GM12878 (cell line): ENCODE measurements at places on chromosomes 4 and X.

GRCh38 chr4:69092980-69093568 lies 3.2 kb upstream of the UGT2B7 start:
- no peak for DNase-seq

- no peak for DNase-seq
These were observed 983.4 kb upstream of the ADGRL3 start for GRCh38 chr4:60216752-60217151.

DNA sequence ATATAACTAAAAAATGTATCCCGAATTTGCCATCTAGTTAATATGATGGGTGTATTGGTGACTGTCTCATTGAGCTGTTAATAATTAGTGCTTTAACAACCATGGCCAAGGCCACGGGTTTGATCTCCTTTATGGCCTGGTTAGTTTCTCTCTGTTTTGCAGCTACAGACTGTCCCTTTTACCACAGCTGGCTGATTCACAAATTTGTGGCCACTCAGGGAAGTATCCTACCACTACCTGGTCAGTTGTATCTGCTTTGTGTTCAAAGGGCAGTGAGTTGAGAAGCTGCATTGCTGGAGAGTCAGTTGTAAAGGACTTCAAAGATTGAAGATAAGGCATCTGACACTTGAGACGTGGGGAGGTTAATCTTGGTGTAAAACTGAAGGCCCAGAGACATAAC lies 219.1 kb upstream of the BMP3 start:
- no peak for DNase-seq

DNA sequence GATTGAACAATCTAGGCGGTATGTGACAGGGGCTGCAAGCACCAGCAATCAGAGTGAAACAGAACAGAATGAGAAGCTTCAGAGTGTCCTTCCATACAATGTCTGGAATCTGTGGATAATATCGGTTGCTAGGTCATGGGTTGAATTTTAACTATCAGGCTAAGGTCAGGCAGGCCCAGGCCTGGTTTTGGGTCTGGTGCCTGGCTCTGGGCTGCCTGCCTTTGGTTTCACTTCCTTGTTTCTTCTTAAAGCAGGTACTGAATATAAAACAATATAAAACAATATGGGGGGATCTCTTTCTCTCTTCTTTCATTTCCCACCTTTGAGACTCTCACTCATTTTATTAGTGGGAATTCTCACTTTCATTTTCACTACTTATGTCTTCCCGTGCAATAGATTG lies 962.0 kb downstream of the CCSER1 start:
- no peak for DNase-seq

GRCh38 chr4:12723849-12724447 lies 760.2 kb downstream of the RAB28 start:
- DNase-seq, result no peak

DNA sequence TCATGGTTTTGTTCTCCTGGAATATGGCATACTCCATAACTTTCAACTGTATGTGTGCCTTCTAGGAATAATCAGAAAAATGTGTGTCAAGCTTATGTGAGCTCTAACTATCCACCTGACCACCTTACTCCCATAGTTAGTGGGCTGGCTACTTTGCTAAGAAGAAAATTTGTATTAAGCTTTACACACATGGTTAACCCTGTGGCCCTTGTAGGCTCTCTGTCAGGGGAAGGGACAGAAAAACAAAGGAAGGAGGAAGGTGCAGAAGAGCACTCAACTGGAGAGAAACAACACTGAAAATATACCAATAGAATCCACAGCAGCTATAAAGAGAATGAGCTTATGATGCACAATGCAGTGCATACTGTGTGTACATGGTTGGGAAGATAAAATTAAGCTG lies 84.6 kb downstream of the PPP3CA start:
- DNase-seq, result no peak

- no peak for DNase-seq
These were observed 69.9 kb downstream of the USP38 start for GRCh38 chr4:143254491-143255226.

DNA sequence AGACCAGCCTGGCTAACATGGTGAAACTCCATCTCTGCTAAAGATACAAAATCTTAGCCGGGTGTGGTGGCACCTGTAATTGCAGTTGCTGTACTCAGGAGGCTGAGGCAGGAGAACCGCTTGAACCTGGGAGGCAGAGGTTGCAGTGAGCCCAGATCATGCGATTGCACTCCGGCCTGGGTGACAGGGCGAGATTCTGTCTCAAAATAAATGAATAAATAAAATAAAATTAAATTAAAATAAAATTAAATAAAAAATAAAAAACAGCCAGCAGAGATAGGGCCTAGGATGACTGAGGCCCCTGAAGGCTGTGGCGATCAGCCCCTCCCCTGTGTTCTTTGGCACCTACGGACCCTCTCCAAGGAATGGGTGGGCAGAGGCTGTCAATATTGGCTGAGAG lies 22.8 kb upstream of the IL3RA start:
- no peak for DNase-seq

GRCh38 chrX:76428243-76429130 lies 977 bp downstream of the MAGEE1 start:
- no peak for DNase-seq

- no peak for DNase-seq
These were observed 154.9 kb downstream of the FRMPD4 start for GRCh38 chrX:12292996-12293765.

DNA sequence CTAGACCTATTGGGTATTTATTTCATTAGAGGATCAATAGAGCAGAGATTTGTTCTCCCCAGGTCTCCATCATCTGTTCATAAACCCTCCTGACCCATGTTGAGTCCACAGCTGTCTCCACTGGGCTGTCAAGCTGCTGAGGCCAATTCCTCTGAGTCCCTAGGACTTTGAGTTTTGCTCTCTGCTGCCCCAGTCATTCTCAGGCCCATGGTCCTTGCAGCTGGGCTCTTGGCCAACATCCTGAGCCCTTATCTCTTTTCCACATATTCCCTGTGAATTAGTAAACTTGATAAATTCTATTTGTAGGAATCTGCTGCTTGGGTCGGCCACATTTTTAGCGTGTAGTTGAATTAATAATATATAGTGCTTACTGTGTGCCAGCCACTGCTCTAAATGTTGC lies 41.9 kb downstream of the FHL1 start:
- no peak for DNase-seq

DNA sequence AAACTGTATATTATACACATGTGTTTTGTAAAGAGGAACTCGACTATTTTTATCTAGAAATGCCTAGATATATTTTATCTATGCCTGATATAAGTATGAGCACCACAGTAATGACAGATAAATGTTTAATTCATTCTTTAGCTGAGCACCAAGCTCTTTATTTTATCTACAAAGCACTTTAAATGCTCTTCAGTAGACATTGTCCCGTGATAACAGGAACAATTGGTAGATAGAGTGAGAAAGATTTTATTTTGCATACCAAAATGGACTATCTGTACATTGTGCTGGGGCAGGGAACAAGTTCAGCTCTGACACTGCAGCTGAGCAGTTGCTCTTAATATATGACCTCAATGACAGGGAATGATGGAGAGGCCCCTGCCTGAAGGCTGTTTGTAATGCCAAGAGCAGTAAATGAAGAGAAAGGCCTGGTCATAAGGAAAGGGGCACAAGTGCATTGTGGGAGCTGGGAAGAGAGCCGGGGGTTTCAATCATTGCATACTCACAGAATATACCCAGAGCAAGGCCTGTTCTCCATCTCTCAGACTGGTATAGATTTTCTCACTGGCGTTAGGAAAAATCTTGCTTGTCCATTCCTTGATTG lies 57.3 kb downstream of the SEPTIN11 start:
- no peak for DNase-seq

DNA sequence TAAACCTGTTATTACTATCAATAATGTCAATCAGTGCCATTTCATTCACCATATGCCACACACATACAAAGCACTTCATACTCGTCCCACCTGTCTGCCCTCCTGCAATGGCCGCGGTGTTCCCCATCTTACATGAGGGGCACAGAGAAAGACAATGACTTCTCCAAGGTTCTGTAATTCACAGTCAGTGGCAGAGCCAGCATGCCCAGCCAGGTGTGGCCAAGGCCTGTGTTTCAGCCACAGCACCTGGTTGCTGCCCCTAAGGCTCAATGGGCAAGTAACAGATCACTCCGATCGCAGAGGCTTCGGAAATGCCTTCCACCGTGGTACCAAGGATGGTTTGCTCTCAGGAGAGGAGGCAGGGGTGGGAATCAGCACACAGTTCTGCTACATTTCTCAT lies 10.9 kb downstream of the AFAP1 start:
- DNase-seq, result no peak

DNA sequence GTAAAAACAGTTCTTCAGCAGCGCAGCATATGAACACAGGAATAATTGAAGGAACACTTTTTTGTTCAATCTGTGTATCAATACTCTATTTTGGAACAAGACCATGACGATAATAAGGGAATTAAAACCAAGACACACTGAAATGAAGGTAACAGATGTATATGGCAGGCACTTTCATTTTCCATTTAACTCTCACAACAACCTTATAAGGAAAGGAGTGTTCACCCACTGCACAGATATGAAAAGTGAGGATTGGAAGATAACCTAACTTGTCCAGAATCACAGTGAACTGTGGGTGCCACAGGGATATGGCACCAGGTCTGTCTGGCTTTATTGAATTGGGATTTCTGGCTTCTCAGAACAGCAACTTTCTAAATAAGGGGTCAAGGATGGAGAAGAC lies 153.3 kb downstream of the MID1IP1 start:
- DNase-seq, result no peak

DNA sequence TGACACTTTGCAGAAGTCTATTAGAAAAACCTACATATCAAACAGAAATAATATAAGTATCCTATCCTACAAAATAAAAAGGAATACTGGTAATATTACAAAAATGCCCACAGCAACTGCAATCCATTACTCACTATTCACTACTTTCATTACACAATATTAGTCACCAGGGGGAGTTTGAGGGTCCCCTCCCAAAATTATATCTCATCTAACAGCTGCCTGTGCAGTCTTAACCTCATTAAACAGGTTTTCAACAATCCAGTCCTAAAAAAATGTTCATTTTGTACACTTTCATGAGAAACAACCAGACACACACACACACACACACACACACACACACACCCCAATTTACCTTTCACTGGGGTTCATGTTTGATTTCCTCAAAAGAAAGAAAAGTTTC lies 2.9 kb downstream of the CLOCK start:
- no peak for DNase-seq

DNA sequence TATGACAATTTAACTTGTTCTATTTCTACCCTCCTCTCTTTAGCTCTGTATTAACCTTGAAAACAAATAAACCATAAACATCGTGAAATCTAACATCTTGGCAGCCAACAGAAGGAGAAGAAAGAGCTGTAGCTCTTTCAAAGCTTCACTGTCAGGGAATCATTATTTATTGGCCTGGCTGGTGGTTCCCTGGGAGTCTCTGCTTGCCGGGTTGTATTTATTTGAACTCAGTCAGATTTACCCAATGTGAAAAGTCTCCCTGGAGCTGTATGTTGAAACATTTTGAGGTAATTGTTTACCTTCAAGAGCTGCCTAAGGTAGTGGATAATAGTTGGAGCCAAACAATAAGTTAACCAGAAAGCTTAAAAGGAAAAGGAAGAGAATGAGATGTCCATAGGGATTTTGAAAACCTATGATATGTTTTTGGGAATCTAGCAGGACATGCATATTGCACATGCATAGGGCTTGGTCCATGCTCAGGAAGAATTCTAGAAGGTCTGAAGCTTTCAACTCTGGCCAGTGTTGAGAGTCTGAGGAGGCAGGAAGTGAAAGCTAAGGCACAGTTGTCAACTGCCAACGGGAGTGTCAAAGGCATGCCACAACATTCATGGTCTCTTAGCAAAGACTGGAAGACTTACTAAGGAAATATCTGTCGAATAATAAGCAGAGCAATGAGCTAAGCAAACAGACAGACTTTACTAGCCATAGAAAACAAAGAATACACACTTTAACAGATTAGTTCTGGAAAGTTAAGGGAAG lies 621.6 kb downstream of the PCDH7 start:
- DNase-seq, result no peak

DNA sequence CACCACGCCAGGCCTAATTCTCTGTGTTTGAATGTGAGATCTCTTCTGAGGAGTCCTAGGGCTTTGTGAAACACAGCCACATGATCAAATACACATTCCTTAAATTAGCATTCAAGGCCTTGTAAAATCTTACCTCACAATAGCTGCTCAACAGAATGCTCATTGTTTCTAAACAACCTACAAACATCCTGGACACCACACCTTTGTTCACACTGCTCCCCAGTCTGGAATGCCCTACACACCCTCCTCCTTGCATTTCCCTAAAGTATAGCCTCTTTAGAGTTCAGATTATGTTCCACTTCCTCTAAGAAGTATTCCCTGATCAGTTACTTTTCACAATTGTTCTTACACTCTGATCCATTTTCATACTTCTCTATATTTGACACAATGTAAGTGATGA lies 110.6 kb downstream of the AGTR2 start:
- no peak for DNase-seq

GRCh38 chr4:26355392-26356052 lies 34.7 kb downstream of the RBPJ start:
- DNase-seq, result no peak

DNA sequence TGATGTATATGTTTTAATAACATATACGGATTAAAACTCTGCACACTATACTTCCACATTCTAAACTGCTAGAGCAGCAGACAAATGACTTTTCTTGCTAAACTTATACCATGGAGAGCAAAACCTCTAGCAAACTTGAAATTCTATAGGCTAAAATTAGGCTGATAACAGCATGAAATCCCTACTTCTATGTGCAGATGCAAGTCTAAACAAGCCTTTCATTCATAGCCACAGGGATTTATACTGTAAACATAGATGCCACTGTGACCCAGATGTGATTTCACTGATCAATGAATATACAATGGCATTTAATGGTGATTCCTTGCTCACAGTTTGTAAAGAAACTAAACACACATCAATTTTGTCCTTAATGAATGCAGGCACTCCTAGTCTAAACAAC lies 151.0 kb downstream of the ANTXR2 start:
- no peak for DNase-seq

DNA sequence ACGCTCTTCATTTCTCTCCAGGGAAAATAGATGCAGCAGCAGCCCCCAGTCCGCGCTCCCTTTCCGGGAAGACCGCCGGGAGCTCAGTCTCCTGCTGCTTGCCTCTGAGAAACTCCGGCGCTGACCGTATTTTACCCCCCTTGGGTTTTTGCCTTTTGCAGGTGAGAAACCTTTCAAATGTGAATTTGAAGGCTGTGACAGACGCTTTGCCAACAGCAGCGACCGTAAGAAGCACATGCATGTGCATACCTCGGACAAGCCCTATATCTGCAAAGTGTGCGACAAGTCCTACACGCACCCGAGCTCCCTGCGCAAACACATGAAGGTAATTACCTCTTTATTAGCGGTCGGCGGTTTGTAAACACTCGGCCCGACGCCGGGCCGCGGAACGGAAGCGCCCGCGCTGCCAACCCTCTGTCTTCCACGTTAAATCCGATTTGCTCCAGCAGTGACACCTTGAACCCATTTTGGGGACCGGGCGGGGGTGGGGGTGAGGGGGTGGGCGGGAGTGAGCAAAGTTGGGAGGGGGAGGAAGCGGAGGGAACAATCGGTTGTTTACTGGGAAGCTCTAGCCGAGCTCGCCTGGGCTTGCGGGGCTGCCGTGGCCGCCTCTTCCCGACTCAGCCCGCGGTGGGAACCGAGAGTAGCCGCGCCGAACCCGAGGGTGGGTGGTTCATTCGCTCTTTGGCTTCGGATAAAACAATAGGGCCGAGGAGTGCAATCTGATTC lies 3.0 kb downstream of the ZIC3 start:
- no peak for DNase-seq
